ENCODE measurements at places on chromosomes 16 and 17.

DNA sequence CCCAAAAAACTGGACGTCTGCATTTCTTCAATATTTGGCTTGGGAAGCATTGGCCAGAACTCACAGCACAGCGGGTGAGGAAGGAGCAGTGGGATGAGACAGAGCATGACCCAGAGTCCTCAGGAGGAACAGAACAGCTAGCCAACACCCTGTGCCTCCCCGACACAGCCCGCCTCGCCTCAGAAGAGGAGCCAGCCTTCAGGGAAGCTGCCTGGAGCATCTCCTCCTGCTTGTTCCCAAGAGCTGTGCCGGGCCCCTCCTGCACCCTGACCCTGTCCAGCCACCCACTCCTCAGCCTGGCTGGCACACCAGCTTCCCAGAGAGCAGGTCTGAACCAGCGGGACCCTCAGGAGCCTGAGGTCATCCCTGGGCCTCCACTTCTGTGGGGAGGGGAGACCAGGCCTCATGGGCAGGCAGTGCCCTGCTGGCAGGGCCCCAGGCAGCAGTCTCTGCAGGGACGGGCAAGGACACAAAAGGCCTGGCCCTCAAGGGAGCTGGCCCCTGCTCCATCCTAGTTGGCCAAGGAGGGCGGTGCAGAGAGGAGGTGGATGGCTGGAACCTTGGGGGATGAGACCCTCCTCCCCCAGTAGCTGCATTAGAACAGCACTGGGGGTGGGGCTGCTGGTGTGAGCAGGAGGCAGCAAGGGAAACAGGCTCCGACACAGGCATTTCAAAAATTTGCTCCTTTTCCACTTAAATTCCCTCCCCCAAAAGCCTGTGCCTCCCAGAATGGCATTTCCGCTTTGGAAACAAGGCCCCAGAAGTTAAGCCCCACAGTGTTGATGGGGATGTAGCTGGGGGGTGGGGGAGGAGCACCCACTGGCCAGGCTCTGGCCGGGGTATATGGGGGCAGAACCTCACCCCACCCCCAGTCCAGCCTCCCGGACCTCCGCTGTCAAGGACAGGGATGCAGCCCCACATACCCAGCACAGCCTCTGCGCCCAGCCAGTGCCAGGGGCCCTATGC lies 1.8 kb upstream of the BCAR1 start:
- DNase-seq = peak; percentile 52

DNA sequence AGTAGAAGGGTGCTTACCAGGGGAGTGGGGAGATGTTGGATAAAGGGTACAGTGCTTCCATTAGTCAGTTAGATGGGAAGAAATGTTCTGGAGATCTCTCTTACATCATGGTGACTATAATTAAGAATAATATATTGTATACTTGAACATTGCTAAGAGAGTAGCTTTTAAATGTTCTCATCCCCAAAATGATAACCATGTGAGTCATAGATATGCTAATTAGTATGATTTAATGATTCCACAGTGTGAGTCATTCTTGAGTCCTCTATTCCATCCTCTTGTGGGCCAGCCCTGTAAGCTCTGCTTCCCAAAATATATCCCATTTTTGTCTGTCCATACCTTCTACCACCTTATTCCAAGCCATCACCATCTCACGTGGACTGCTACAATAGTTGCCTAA lies 80.6 kb upstream of the CDH11 start:
- DNase-seq = no peak

GRCh38 chr17:71202449-71202848 lies 918.4 kb upstream of the SOX9 start:
- no peak for DNase-seq

DNA sequence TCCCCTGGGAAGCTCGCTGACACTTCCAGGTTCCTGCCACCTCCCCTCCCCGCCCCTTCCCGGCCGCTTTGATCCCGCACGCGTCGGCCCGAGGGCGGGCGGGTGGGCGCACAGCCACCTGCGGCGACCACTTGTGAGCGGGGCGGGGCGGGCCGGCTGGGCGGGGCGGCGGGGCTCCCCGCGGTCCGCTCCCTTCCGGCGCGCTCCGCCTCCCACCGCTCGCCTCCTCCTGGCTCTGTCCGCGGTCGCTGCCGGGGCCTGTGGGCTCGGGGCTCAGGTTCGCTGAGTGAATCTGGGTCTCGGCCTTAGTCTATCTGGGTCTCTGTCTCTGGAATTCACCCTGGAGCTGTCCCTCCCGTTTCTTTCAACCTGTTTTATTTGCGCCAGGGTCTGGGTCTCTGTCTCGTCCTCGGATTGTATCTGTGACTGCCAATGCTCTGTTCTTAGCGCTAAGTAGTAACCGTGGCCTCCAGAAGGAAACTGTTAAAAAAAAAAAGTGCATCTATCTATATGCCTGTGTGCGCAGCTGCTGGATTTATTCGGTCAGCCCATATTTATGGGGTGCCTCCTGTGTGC lies 2.7 kb upstream of the HES7 start:
- DNase-seq = no peak

DNA sequence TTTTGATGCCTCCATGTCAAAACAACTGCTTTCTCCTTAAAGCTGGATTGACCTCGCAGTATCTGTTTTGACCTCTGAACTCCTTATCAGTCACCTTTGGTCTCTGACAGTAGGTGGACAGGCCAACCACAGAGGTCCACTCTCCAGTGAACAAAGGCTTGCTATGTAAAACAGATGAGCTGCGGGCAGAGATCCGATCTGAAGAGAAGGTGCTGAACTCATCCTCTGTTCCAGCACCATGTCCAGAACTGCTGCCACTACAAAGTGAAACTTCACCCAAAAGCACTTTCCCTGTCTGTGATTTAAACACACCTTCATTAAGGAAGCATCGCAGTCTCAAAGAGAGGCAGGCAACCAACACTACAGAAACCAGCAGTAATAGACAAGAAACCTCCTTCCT lies 117.3 kb upstream of the CORO6 start:
- no peak for DNase-seq
